Activated T-cell treated with anti-CD3 and anti-CD28 coated beads for 24 hours (primary cell): ENCODE measurements at places on chromosomes 16 and 17.

DNA sequence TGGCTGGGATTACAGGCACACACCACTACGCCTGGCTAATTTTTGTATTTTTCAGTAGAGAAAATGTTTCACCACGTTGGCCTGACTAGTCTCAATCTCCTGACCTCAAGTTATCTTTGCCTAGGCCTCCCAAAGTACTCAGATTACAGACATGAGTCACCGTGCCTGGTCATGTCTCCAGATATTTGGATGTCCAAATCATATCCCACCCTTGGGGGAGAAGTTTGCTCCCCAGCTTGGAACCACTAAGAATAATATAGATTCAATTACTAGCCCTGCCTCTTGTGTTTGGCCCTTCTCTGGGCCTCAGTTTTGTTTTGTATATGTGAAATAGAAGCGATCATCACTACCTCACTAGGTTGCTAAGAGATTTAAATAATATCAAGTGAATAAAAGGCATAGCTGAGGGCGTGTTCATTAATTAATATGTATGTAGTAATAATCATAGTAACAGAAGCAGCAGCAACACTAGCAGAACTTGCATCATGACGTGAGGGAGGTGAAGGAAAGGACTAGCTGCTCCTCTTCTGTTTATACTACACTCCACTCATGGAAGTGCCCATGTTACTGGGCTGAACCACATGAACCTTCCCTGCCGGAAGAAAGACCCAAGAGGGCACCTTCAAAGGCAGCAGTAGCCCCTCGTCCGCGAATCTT lies 253.6 kb upstream of the XYLT1 start:
- no peak for DNase-seq

- DNase-seq: no peak
Measured at GRCh38 chr16:65959983-65960382, 406.5 kb upstream of the CDH5 start.

GRCh38 chr17:51848451-51848850 lies 310.1 kb downstream of the CA10 start:
- no peak for DNase-seq

GRCh38 chr17:54745862-54746261 lies 154.8 kb upstream of the TOM1L1 start:
- DNase-seq: no peak

GRCh38 chr16:83102336-83102735 lies 475.6 kb downstream of the CDH13 start:
- no peak for DNase-seq

DNA sequence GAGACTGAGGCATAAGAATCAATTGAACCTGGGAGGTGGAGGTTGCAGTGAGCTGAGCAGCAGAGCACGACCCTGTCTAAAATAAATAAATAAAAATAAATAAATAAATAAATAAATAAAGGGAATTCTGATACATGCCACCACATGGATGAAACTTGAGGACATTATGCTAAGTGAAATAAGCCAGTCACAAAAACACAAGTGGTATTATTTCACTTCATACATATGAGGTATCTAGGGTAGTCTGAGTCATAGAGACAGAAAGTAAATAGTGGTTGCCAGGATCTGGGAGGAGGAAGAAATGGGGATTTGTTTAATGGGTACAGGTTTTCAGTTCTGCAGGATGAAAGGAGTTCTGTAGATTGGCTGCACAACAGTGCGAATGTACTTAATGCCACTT lies 16.3 kb downstream of the PIPOX start:
- DNase-seq: no peak

DNA sequence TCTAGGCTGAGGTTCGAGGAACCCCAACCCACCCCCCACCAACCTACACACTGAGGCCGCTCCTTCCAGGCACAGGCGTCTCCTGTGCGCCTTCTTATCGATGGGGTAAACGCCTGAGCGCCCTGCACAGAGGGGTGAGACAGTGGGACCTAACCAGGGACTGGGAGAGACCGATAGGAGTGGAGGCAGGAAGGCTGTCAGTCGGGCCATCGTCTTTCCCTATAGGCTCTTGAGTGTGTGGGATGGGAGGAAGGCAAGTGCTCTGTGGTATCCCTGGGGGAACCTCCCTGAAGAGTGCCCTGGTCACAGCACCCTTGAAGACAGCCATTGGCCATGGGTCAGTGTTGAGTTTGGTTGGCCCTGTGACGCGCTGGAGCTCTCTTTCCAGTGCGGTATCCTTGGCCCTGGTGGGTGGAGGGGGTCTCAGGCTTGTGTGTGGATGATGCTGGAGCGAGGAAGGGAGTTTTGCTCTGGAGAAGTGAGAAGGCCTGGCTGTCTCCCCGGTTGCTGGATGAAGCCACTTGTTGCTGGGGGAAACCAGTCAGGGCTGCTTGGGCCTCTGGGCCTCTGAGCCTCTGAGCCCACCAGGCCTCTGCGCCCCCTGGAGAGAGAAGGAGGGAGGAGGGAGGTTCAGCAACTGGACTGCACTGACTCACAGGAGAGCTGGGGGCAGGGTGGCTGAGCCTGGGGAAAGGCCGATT lies 1.7 kb downstream of the GPRC5C start:
- DNase-seq: no peak

DNA sequence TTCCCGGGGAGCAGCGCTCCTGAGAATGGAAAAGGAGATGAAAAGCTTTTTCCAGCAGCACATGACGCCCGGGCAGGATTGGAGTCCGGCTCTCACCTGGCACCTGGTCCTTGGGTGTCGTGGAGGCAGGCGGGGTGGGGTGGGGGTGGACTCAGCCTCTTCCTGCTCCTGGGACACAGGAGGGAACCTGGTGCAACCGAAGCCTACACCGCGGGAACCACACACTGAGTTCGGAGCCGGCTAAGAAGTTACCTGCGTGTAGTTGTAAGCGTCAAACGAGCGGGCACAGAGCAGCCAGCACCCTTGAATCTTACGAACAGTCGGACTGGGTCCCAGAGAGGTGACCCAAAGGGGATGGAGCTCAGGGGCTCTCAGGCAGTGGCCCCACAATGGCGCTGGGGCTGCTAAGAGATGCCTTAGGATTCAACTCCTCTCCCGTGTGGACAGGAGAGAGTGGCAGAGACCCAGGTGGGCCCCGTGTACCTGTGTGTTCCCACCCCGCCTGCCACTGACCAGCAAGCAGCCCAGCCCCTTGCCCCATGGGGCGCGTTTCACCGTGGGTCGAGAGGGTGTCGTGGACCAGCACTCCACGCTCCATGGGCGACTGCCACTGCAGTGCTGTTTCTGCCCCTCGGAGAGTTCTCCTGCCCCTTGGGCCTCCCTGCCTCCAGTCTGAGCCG lies 105.8 kb upstream of the METRNL start:
- no peak for DNase-seq

DNA sequence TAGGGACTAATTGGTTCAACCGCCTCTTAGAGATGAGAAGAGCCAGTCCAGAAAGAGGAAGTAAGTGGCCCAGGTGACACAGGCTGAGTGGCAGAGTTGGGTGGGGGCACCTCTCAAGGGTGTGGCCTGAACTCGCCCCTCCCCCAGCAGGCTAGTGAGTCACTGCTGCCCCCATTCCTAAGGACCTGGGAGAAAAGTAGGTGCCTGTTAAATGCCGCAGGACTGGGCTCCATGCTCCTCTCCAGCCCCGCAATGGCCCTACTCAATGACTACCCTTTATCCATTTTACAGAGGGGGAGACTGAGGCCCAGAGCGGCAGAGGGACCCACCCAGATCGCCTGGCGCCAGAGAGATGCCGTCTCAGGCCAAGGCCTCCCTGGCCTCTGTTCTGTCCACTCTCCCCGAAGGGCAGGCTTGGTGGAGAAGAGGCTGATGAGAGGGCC lies 8.1 kb downstream of the TMEM235 start:
- no peak for DNase-seq

DNA sequence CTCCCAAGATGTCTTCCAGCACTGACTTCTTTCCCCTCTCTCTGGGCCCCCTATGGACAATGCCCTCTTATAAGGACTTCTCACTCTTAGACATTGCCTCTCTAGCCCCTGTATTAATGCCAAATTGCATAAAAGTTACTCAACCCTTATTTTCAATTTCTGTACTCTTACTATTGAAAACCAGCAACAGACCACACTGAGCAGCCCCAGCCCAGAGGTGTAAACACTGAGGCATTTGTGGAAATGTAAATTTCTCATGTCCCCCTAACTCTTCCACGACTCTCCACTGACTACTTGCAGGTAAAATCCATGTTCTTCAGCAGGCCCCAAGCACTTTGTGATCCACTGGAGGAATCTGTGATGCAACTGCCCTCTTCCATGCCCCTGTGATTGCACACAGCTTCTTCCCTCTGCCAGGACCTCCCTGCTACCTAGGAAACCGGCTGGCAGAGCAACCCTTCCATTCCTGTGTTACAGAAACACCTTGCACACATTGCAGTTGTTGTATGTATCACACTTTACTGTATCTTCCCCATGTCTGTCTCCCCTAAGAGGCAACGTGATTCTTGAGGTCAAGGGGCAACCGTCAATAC lies 4.4 kb downstream of the N4BP1 start:
- no peak for DNase-seq

DNA sequence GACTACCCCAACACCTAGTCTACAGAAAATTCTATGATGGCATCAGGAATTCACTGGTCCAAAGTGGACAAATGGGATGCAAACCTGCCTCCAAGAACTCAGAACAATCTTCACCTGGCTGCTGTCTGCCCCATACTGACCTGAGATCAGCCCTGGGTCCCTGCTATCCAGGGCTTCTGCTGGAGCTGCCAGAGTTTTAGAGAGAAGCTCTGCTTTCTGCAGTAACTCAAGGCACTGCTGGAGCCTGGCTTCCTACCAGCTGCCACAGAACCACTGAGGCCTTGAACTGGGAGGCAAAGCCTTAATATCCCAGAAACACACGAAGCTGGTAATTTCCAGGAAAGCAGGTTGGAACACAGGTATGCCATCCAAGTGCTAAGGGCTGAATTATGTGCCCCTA lies 7.5 kb downstream of the TMEM170A start:
- no peak for DNase-seq

GRCh38 chr17:35129973-35130351 lies 8.5 kb downstream of the FNDC8 start:
- DNase-seq: no peak

- peak; percentile 86 for DNase-seq
Measured at GRCh38 chr16:30409125-30410060, 2.0 kb downstream of the ZNF771 start.

- DNase-seq: no peak
Measured at GRCh38 chr17:1146561-1147265, 33.1 kb downstream of the ABR start.

GRCh38 chr16:4077174-4077649 lies 39.0 kb downstream of the ADCY9 start:
- no peak for DNase-seq

DNA sequence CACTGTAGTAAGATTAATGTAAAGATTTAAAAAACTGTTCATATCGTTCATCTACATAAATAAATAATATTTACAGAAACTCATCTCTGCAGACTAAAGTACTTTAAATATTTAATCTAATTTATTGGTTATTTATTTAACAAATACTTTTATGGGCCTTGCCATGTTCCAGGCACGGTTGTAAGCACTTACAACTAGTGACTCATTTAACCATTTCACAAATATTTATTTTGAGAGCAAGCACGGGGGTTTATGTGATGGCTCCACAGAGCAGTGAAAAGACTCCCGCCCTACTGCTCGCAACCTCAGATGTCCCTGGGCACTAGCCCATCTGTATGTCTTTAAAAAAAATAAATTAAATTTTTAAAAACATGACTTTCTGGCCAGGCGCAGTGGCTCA lies 575.9 kb downstream of the WWOX start:
- no peak for DNase-seq

DNA sequence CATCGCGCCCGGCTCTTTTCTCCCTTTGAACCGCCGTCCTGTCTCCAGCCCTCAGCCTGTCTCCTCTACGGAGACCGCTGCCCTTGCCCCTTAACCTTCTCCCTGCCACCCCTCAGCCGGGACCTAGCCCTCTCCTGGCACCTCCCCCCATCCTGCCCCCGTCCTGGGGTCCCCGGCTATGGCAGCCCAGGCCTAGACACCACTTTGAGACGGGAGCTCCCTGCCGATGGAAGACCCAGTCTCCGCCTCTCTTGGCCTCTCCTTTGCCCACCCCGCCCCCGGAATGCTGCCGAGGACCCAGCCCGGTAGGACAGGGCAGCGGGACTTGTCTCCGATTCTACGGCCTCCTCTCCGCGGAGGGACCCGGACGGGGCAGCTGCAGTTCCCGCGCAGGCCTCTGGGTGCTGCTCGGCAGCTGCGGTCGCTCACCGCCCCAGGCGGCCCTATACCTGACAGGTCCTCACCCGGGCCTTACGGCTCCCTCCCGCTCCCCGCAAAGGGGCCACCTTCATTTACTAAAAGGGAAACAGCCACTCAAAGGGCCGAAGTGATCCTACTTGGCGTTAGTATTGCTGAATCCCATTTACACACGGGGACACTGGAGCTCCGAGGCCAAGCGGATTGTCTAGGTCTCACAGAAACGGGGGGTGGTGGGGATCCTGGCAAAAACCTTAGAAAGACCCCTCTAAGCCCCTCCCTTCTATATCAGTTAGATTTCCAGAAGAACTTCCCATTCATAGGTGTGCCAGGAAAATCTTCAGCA lies 32.6 kb upstream of the TAC4 start:
- peak; percentile 63 for DNase-seq

DNA sequence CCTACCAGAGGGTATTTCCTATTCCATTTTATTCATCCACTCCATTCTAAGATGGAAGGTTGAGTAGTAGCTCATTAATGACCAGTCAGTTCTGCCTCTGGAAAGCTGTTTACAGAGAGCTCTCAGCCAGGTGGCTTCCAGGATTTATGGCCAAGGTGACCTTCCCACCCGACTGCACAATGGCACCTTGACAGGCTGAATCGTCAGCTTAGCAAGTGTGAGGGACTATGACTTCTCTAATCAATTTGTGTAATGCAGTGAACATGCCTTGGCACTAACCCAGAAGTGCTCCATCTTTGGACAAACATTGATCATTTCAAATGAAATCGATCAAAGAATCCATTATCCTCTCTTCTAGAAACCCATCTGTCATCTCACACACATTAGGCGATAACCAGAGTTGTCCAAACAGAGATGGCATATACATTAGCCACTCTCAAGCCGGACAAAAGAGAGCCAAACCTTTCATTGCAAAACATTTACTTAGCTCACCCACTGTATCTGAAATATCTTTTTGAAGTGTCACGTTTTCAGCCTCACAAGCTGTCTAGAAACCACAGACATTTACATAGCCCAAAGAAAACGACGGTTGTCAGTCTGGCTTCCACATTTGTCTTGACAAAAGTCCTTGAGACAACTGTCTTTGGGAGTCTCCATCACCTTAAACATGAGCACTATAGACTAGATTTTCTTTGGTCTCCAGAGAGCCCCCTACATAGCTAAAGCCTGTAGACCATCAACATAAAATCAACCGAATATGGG lies 35.6 kb downstream of the CLEC3A start:
- DNase-seq: no peak

GRCh38 chr16:72530434-72530833 lies 358.5 kb upstream of the PMFBP1 start:
- DNase-seq: no peak

- no peak for DNase-seq
Measured at GRCh38 chr16:28543072-28543471, 4.3 kb upstream of the NUPR1 start.

- no peak for DNase-seq
Measured at GRCh38 chr17:75001915-75002843, 10.3 kb upstream of the MRPL58 start.
